ENCODE measurements at places on chromosomes 1 and 21.

- no peak for DNase-seq
Measured at GRCh38 chr1:59595774-59596173, 219.0 kb upstream of the HOOK1 start.

GRCh38 chr1:85196358-85196757 is 4.5 kb downstream of the SYDE2 start:
- no peak for DNase-seq

GRCh38 chr1:233060461-233060994 is 110.1 kb downstream of the NTPCR start:
- no peak for DNase-seq

DNA sequence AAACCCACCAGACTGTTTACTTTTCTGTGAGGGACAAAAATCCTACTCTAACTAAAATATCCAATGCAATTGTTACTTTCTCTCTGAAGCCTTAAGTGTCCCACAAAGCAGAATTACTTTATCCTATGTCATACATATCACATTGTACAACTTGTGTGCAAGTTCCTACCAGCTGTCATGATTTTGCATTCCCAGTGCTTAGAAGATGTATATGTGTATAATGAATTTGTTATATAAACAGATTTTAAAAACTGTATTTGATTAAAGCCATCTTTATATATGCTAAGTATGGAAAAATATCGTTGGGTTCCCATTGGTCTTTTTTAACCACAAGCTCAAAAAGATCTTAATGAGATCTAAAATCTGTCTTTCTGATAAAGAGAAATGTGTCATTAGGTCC is 57.0 kb downstream of the DPH5 start:
- DNase-seq: no peak

DNA sequence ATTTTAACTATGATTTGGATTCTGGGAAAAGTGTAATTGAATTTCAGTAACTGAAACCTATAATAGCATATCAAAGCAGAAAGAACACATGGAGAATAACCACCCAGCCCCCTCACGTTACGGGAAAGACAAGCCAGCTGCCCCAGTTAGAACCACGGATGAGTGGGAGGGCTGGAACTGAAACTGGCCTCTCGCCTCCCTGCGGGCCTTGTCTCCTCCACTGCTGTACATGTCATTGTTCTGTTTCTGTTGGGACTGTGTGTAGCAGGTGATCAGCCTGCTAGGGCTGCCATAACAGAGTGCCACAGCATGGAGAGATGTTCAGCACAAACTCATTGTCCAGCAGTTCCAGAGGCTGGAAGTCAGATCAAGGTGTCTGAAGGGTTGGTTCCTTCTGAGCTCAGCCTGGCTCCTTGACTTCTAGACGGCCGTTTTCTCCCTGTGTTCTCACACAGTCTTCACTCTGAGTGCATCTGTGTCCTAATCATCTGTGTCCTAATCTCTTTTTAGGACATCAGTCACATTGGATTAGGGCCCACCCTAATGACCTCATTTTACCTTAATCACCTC is 52.4 kb downstream of the MAP3K21 start:
- no peak for DNase-seq

GRCh38 chr21:14251336-14251735 is 35.4 kb downstream of the RBM11 start:
- DNase-seq: no peak

DNA sequence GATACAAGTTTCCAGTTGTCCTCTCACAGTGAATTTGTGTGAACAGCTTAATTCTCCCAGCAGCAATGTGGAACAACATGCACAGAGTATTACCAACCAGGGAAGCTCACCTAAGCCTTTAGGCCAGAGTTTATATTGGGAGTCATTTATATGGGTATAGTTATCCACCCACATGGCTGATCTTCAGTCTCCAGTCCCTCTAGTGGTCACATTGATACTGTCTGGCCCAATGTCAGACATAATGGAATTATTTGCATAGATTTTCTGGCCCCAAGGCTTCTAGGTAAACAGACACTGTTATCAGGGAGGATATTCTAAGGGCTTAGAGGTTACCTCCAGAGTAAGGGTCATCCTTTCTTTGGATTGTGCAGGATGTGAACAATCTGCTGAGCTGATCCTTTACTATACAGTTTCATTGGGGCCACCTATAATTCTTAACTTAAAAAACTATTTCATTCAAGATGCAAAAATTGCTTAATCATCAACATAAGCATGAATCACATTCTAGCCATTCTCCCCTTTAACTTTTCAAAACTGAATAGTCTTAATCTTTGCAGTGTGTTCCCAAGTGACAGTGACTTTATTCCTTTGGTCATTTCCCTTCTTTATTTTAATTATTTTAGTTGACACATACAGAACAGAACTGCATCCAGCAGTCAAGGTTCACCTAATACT is 210.9 kb downstream of the LTN1 start:
- DNase-seq: no peak

DNA sequence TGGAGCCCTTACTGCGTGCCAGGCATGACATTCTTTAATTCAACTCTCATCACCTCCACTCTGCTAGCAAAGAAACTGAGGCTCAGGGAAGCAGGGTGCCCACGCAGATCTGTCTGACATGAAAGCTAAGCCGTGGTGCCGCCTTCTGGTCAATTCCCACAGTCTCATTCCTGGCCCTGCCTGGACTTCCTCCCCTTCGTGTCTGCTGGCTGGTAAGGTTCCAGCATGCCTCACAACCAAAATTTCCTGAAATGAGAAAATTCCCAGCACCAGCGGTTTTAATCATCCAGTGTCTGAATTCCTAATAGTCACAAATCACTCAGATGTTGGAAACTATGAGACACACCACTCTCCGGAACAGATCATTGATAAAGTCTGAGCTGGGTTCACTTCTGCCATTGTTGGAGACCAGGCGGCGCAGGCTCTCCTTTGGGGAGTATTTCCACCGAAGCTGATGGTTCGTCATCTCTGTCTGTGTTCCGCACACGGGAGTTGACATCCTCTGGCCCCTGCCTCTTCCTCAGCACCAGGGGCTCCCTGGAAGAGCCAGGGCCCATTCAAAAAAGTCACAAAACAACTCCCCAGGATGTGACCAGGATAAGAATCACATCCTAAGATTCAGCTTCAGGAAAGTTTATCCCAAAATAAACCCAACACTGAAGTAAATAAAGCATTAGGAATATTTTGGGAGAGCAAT is 167.7 kb downstream of the PLPP3 start:
- peak; percentile 27 for DNase-seq

GRCh38 chr1:11417162-11417561 is 61.8 kb upstream of the DISP3 start:
- DNase-seq: no peak

DNA sequence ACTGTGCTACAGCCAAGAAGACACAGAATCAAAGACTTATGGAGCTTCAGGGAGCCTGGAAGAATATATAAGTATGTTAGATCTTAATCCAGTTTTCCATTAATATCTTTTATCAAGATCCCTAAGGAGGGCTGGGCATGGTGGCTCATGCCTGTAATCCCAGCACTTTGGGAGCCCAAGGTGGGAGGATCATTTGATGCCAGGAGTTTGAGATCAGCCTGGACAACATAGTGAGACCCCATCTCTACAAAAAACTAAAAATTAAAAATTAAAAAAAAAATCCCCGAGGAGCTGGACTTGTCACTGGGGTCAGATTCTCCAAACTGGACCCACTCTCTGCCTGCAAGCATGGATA is 113.9 kb upstream of the CDC42BPA start:
- no peak for DNase-seq

DNA sequence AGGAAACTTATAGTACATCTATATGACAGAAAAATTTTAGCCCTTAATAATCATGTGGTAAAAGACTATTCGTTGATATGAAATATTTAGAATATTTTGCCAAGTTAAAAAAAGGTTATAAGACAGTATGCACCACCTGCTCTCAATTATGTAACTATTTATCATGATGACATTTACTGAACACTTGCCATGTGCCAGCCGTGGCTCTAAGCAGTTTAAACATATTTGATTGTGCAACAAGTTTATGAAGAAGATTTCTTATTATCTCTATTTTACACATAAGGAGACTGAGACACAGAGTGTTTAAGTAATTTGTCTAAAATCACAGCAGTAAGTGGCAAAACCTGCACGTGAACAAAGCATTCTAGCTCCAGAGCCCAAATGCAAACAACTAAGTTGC is 199.3 kb upstream of the JUN start:
- DNase-seq: no peak

- peak; percentile 48 for DNase-seq
Measured at GRCh38 chr1:53046930-53047329, 15.1 kb upstream of the PODN start.

DNA sequence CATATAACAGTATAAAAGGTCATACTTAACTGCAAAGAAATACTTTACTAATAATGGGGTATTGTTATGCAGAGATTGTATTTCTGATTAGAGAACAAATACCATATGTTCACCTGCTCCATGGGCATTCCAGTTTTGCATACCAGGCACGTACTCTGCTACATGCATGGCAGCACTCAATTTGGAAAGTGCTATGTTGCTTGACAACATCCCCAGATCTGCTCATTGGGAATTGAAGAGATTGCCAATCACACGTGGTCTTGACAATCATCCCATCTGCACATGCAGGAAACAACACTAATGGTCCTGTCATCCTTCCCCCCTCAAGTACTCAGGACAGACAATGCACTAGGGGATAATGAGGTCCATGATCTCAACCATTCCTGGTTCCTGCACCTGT is 63.4 kb upstream of the PDE4B start:
- no peak for DNase-seq

- DNase-seq: no peak
Measured at GRCh38 chr1:243740255-243740999, 109.6 kb downstream of the AKT3 start.

DNA sequence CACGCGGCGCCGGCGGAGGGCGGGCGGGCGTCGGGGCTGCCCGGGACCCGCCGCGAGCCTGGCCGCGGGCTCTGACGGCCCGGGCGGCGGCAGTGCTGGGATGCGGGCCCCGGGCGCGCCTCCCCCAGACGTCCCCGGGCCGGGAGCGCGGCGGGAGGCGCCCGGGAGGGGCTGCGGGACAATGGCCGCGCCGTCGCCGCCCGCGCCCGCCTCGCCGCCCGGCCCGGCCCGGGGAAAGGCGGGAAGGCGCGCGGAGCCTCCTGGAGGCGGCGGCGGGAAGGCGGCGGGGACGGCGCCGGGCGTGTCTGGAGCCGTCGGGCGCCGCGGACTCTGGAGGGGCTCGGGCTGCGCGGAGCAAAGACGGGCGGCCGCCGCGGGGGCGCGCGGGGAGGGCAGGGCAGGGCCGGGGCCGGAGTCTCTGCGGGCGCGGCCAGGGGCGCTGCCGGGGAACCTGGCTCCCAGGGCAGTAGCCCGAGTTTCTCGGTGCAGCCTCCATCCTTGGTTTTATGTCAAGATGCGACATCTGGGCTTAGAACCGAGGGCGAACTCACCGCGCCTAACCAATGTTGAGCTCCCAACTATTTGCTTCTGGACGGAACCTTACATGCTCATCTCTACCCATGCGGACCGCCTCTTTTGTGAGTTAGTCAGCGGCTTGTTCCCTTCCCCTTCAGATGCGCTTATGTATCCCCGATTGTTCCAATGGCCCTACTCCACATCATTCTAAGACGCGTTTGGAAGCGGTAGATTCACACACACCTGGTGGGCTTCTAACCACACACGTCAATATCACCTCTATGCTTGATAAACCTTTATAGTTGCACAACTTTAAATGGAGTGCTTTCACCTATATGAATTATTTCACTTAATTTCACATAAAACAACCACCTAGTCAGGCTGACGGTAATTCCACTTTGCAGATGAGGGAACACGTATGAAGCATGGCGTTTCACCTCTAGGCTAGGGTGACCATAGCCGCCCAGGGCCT is 651 bp downstream of the ZBTB8A start:
- peak; percentile 24 for DNase-seq

DNA sequence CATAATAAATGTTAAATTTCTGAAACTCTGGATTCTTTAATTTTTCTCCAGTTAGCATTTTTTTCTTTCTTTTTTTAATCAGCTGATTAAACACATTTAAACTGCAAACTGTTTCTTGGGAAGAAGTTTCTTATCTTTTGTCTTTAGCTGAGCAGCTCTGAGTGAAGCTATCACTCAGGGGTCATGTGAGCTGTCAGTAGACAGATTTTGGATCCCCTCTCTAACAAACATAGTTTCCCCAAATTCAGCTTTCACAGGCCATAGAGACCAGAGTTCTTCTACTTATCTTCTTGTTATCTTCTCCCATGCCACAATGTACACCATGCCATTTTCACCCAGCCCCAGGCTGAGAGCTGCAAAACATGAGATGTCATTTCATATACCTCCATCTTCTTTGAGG is 148.9 kb downstream of the CDC42BPA start:
- DNase-seq: no peak

GRCh38 chr1:2032737-2033136 is 13.6 kb downstream of the GABRD start:
- no peak for DNase-seq

DNA sequence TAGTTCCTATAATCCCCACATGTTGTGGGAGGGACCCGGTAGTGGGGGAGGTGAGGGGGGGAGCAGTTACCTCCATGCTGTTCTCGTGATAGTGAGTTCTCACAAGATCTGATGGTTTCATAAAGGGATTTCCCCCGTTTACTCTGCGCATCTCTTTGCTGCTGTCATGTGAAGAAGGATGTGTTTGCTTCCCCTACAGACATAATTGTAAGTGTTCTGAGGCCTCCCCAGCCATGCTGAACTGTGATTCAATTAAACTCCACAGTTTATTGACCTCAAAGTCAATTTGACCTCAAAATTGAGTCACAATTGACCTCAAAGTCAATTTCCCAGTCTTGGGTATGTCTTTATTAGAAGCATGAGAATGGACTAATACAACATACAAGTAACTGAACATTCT is 19.7 kb downstream of the DPH5 start:
- DNase-seq: no peak

GRCh38 chr21:29673096-29673610 is 266.6 kb downstream of the GRIK1 start:
- no peak for DNase-seq

- no peak for DNase-seq
Measured at GRCh38 chr1:204453141-204453772, 41.3 kb downstream of the PIK3C2B start.

DNA sequence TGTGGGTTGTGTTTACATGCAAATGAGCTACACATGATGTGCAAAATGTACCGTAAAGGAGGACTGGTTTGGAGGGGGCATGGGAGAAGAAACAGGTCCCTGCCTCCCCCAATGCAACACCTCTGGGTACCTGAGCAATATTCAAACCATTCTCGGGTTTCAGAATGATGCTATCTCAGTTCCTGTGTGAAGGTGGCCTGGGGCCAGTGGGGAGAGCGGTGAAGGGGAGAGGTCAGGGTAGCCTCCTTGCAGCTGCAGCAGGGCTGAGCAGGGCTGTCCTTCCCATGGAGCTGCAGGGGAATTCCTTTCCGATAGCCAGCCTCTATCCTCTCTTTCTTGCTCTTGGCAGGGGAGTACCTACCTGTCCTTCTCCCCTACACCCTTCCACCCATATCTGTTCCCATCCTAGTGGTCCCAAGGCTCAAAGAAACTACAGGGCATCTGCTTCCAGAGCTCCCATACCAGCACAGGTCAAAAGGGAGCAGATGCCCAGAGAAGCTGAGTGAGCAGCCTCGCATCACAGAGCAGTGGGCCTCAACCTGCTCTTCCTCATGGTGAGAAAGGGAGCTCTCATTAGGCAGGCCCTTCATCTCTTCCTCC is 11.9 kb downstream of the MEF2D start:
- DNase-seq: no peak

All from left ventricle myocardium inferior (tissue), 1 donor.